Right atrium auricular region (tissue), 2 donors: ENCODE measurements at places on chromosomes 7 and 10.

- H3K4me3 ChIP-seq: no peak overlapping the region
- peaks cover 53% of the 10 kb centered on the region for H3K4me1 ChIP-seq
- no peaks in the 10 kb centered on the region for H3K36me3 ChIP-seq
- no peak for DNase-seq
These were observed 1.9 kb downstream of the HOXA9 start for GRCh38 chr7:27163288-27164044.

GRCh38 chr7:116629051-116629463 lies 42.9 kb upstream of the MET start:
- no peak for DNase-seq
- no peaks in the 10 kb centered on the region for H3K36me3 ChIP-seq
- H3K27ac ChIP-seq: peak overlapping the region; percentile 47
- no peak overlapping the region for H3K4me3 ChIP-seq

DNA sequence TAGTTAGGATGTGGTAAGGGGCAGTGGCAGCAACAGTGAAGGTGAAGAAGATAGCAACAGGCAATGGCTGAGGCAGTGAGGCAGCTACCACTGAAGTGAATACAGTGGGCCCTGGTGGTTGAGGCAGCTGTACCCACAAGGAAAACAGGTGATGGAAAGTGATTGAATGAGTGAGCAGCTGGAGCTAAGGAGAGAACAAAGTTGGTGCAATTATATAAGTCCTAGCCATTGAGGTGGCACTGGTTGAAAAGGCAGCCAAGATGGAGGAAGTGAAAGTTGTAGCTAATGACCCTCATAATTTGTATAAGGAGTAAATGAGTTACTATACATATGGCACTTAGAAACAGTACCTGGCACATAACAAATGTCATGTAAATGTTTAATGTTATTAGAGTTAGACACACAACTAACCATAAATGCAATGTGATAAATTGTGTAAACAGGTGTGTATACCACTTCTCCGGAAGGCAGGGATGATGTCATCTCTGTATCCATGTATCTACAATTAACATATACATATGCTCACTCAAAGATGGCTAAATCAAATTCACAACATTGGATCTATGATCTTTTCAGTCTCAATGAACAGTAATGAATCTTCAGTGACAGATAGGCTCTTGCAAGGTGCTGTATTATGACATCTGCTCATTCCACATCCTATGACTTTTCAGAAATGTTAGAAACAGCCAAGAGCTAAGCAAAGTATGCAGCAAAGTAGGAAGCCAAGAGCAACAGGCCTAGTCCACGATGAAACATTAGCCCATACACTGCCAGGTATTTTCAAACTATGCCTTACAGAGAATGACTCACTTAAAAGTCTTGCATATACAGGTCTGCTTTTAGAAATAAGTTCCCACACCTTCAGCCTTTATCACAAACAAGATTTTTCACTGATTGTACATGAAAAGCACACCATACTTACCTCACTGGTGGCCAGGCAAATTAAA lies 10.7 kb downstream of the XPNPEP1 start:
- H3K4me1 ChIP-seq: peaks cover 17% of the 10 kb centered on the region
- DNase-seq: no peak

DNA sequence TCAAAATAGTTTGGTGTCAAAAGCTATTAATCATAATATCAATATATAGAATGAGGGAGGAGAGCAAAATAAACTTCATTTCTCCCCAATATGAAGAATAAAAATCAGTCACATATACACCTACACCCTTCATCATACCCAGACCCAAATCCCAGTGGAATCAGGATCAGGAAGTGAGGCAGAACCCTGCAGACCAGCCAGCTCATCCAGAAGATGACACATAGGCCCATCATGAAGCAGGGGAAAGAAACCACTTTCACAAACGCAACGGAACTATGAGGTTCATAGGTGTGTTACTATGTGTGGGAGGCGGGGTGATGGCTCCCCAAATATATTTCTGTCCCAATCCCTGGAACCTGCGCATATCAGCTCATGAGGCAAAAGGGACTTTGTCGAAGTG lies 89.0 kb downstream of the RSU1 start:
- H3K27me3 ChIP-seq: no peaks in the 10 kb centered on the region
- peaks cover 15% of the 10 kb centered on the region for H3K36me3 ChIP-seq
- no peak overlapping the region for H3K27ac ChIP-seq
- H3K4me1 ChIP-seq: no peaks in the 10 kb centered on the region

DNA sequence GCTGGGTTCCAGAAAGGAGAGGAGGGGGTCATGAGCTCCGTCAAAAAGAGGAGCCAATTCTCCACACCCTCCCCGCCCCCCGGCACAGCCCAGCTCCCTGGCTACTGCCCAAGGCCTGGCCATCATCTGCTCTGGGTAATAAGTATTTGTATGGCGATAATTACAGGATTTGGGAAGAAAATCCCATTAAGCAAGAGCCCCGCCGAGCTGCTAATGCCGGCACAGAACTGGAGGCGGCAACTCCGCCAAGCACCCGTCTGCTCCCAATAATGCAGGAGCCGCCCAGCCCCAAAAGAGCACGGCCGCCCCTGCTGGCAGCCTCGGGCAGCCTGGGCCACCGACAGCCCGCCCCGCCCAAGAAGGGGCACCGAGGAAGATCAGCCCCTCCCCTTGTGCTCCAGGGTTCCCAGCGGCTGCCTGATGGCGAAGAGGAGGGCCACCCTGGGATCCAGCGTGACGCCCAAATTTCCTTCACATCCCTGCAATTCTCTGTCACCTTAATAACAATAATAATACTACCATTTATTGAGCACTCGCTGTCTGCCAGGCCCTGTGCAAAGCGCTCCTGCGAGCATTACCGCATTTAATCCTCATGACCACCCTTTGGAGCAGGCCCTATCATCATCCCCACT lies 5.9 kb downstream of the SLIT1 start:
- DNase-seq: no peak
- H3K4me1 ChIP-seq: no peaks in the 10 kb centered on the region
- no peak overlapping the region for H3K4me3 ChIP-seq

- H3K4me1 ChIP-seq: no peaks in the 10 kb centered on the region
- DNase-seq: no peak
- no peak overlapping the region for H3K4me3 ChIP-seq
- no peaks in the 10 kb centered on the region for H3K27me3 ChIP-seq
- peaks cover 95% of the 10 kb centered on the region for H3K36me3 ChIP-seq
These were observed 17.9 kb downstream of the PITRM1 start for GRCh38 chr10:3154666-3155065.

GRCh38 chr7:130912082-130912861 lies 178.3 kb upstream of the KLF14 start:
- peak; percentile 48 for DNase-seq
- peak overlapping the region; percentile 78 for H3K27ac ChIP-seq
- peak overlapping the region; percentile 46 for H3K4me3 ChIP-seq
- no peaks in the 10 kb centered on the region for H3K36me3 ChIP-seq
- no peaks in the 10 kb centered on the region for H3K4me1 ChIP-seq

DNA sequence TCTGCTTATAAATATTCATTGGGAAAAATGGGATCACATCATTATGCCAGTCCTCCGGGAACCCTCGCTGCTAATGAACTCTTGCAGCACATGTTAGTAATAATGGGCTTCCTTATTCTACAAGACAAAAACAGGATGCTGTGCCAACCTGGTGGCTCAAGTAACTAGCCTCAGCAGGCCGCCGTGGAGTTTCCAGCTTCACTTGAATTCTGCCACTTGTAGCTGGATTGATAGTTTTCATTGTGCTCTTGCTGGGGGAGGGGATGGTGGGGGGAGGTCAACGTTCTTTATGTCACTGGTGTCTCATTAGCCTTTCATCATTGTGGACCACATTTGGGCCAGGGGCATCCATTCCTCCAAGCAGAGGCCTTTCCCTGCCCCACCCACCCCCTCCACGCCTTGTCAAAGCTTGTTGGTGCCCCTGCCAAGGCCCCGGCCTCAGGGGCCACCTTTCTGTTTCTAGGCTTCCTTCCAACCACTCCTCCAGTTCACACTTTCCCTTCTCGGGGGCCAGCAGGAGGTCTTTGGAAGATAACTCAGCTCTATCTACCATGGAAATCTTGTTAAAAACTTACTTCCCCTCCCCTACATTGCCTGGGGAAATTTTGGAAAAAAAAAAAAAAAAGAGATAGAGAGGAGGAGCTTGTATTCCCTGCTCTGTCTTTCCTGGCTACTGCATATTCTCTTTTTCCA lies 153.9 kb downstream of the BMPER start:
- H3K4me1 ChIP-seq: no peaks in the 10 kb centered on the region
- no peak overlapping the region for H3K27ac ChIP-seq
- no peak for DNase-seq

DNA sequence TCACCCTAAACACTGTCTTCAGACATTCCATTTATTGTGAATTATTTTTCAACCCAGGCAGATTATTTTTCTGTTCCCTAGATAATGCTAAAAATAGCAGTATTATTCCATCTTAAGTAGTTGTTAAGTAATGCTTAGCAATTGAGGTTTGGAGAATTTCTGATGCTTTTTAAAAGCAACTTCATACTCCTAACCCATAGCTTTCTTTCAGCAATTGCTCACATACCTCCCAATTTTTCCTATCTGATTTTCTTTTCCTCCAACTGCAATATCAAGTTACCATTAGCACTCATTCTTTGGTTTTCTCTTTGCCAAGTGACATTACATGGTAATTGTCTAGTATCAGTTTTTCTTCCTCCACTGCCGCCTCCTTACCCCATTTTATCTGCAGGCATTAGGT lies 104.7 kb downstream of the GPR85 start:
- H3K4me1 ChIP-seq: no peaks in the 10 kb centered on the region
- H3K4me3 ChIP-seq: no peak overlapping the region
- H3K27me3 ChIP-seq: no peaks in the 10 kb centered on the region
- peak overlapping the region; percentile 90 for H3K27ac ChIP-seq
- peaks cover 15% of the 10 kb centered on the region for H3K36me3 ChIP-seq
- DNase-seq: no peak

DNA sequence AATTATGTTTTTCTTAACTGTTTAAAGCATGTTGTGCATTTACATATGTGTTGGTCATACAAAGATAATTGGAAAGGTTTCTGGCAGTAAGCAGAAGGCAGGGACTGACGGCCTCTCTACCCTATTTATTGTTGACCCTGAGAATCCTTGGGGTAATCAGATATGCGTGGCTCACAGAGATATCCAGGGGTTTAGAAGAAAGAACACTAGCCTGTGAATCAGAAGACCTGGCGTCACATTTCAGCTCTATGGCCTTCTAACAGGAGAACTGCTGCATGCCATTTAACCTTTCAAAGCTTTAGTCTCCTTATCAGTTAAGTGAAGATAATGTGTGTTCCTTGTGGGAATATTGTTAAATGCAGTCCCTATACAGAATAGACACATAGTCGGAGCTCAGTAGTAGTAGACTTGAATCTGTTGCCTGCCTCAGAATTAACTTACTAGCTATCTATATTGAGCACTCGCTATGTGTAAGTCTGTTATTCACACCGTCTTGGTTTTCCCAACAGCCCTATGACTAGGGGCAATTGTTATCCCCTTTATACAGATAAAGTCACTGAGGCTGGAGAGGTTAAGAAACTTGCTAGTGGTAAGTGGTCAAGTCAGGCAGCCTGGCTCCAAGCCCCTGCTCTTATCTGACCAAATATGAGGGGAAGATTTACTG lies 129.6 kb upstream of the ANKRD1 start:
- no peaks in the 10 kb centered on the region for H3K27me3 ChIP-seq
- no peak overlapping the region for H3K4me3 ChIP-seq
- H3K27ac ChIP-seq: no peak overlapping the region
- DNase-seq: no peak
